Dermis microvascular lymphatic vessel endothelial cell (primary cell): ENCODE measurements at places on chromosomes 3 and 15. TPM values are rescaled to one million over a fixed set of nuclear protein-coding genes. Genes with fewer than 3 reads are reported as not detected.

Gene AGBL1
- not detected in 2 replicates for total RNA-seq

Gene ROBO2
- total RNA-seq, result under 0.01 TPM in 1 of 2 replicates, not detected in the other

Gene PIERCE2
- total RNA-seq, result 0.89 and 1.0 TPM in 2 replicates

Gene CPNE9
- total RNA-seq, result not detected in 2 replicates

Gene BLOC1S6
- total RNA-seq, result 56.4 and 67.4 TPM in 2 replicates

Gene NPAP1
- not detected in 2 replicates for total RNA-seq

Gene FOXL2
- under 0.01 TPM in 1 of 2 replicates, not detected in the other for total RNA-seq

Gene AHSG
- total RNA-seq, result under 0.01 TPM in 1 of 2 replicates, not detected in the other

Gene CDHR4
- not detected in 2 replicates for total RNA-seq

Gene RHOV
- total RNA-seq, result under 0.01 TPM in 1 of 2 replicates, not detected in the other

Gene RASGRF1
- 0.51 and 2.5 TPM in 2 replicates for total RNA-seq

Gene HCLS1
- 17.3 and 19.8 TPM in 2 replicates for total RNA-seq

Gene KBTBD12
- not detected in 2 replicates for total RNA-seq

Gene MYD88
- total RNA-seq, result 17.5 and 19.1 TPM in 2 replicates

Gene GNB5
- total RNA-seq, result 30.9 and 49.3 TPM in 2 replicates
